Stimulated activated CD4-positive, alpha-beta T cell treated with anti-CD3 and anti-CD28 coated beads, TNF-alpha, amount 100 ng/mL, for 48 hours (primary cell): ENCODE measurements at places on chromosomes 1 and 21.

GRCh38 chr1:67489643-67490042, 59.4 kb upstream of the SERBP1 start:
- no peak for DNase-seq

DNA sequence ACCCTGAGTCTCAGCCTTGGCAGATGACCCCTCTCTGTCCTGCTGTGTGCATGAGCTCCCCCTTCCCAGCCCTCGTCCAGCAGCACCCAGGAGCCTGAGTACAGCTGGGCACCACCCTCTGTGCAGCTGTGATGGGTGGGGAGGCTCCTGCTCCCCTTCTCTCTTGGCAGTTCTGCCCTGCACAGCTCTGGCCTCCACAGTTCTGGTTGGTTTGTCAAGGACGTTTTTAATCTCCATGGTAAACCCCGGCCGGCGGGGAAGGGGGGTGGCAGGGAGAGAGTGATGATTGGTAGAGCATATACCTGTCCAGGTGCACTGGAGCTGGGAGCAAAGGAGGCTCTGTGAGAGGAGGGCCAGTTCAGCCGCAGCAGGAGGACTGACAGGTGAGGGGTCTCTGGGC, at the start of gene CLCNKA:
CLCNKA (plus strand) TSS at position 356 of the 400 bp plus-strand sequence. CDS start 584 bp downstream, outside the sequence.
- no peak for DNase-seq

DNA sequence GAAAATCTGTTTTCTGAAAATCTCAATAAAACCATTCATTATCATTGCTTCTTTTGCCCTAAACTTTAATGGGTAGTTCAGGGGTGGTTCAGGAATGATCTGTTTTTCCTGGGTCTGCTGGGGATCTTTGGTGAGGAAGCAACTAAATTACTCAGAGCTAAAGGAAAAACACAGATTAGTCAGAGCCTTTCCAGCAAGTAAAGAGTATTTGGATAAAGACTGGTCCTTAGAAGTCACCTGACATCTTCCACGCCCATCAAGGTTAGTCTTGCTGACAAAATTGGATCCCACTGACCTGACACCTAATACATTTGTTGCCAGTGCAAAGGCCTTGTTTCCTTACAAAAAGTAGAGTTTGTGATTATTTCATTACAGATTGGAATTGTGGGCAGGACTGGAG, 24.2 kb downstream of the HSPA13 start:
- no peak for DNase-seq

DNA sequence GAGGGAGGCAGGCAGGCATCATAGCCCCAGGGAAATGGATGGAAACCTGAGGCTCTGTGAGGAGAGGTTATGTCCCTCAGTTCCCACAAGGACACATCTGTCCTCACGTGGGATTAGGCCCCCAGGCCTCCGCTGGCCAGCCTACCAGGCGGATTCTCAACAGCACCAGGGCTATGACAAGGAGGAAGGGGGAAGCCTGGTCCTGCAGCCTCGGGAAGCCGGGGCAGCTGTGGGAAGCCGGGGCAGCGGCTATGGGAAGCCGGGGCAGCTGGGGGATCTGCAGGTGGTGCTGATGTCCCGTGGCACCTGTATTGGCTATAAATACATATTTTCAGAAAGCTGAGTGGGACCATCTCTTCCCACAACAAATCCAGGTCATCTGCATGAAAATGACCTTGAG, 19.7 kb downstream of the BSND start:
- DNase-seq: no peak
